ENCODE measurements at places on chromosomes 2 and 18. TPM values are rescaled to one million over a fixed set of nuclear protein-coding genes. Genes with fewer than 3 reads are reported as not detected.

DNA sequence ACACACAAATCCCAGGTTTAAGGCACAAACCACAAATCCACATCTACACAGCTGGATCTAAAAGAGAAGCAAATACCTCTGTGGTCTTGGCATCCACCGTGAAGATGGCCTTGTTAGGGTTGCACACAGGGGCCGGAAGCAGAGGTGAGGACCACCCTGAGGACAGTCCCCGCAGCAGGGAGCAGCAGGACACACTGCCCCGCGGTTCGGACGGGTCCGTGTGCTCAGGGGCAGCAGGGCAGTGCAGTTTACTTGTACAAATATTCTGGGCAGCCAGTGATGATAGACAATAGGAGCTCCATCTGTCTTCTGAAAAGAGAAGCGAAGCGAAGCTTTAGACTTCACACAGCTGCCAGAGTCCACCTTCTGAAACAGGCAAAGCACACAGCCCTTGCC is 8.8 kb downstream of the PASK start:
- no peak overlapping the region for H3K27ac ChIP-seq

Gene CCDC74B
- total RNA-seq, result 7.1 TPM

Gene FZD7
- total RNA-seq, result 126 TPM

Gene IRS1
- total RNA-seq, result 66.2 TPM

Gene TCF4
- 210 TPM for total RNA-seq

Gene VAPA
- total RNA-seq, result 130 TPM

DNA sequence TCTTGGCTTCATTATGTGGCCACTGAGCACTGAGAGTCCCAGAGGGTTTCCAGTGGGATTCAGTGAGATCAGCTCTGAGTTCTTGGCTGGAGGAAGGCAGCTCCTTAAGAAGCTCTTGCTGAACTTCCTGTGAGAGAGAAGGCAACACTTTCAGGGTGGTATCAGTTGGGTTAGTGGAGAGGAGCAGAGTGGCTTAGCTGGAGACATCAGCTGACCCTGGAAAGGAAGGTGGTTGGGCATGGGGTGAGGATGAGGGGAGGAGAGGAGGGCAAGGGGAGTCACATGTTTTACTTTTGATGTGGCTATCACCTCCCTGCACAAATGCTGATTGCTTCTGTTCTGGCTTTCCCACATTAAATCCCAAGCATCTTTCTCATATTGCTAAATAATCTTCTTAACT is 95.1 kb downstream of the ACOXL start:
- no peaks in the 10 kb centered on the region for H3K36me3 ChIP-seq
- no peak overlapping the region for H3K4me3 ChIP-seq
- no peaks in the 10 kb centered on the region for H3K4me1 ChIP-seq
- DNase-seq, result no peak
